ENCODE measurements at places on chromosomes 12 and 14.

- no peak for DNase-seq
These were observed 9.1 kb downstream of the BTBD7 start for GRCh38 chr14:93323600-93324174.

GRCh38 chr12:102911320-102911719, 5.7 kb downstream of the PAH start:
- DNase-seq: no peak

DNA sequence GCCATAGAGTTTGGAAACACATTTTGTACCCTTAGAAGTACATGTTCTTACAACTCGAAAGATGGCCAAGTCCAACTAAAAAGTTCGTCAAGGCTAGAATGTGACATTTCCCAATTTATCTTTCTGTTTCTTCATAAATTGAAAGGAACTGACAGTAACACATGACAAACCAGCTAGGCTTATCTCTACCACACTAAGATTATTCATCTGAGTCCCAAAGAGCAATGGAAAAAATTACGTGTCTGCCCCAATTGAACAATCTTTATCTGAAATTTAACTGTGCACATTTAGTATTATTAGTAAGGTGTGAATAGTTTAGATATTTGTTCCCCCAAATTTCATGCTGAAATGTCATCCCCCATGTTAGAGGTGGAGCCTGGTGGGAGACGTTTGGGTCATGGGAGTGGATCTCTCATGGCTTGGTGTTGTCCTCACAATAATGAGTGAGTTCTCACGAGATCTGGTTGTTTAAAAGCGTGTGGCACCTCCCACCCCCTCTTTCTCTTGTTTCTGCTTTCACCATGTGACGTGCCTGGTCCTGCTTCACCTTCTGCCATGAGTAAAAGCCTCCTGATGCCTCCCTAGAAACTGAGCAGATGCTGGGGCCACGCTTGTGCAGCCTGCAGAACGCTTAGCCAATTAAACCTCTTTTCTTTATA, 13.3 kb downstream of the CPM start:
- DNase-seq: no peak

- no peak for DNase-seq
These were observed 26.0 kb upstream of the SPTLC2 start for GRCh38 chr14:77642407-77642806.

DNA sequence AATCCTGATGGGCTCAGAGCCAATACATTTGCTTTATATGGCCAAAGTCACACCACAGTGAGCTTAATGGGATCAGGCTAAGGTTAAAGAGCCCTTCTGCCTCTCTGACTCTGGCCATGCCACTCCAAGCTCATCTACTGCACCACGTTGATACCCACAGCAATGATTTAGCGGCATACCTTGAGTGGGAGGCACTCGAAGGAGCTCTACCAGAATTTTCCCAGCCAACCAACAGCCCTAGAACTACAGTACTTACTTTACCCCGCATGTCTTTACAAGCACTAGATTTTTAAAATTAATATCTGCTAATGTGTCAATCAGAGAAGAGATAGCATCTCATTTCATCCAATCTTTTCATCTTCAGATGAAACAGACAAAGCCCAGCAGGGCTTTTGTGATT, 300.5 kb downstream of the GRIN2B start:
- DNase-seq: no peak

DNA sequence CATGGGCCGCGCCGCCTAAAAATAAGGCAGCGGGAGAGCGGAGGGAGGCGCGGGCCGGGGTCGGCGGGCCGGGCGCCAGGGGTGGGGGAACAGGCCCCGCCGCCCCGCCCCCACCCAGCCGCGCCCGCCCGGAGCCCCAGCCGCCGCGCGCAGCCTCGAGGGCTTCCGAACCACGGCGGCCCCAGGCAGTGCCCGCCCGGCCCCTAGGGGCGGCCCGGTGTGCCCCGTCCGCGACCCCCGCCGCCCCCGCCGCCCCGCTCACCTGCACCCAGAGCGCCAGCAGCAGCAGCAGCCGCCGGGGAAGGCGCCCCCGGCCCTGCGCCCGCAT, 519 bp downstream of the JAG2 start:
- DNase-seq: no peak

All from NCI-H446 treated with DMSO at 0.1 percent for 48 hours (cell line).